Lower lobe of right lung (tissue), 2 donors: ENCODE measurements at places on chromosomes 1 and 21. TPM values are rescaled to one million over a fixed set of nuclear protein-coding genes. Genes with fewer than 3 reads are reported as not detected.

Gene WDTC1
- 45.7 TPM for total RNA-seq

Gene MROH9
- 1.2 TPM for total RNA-seq

DNA sequence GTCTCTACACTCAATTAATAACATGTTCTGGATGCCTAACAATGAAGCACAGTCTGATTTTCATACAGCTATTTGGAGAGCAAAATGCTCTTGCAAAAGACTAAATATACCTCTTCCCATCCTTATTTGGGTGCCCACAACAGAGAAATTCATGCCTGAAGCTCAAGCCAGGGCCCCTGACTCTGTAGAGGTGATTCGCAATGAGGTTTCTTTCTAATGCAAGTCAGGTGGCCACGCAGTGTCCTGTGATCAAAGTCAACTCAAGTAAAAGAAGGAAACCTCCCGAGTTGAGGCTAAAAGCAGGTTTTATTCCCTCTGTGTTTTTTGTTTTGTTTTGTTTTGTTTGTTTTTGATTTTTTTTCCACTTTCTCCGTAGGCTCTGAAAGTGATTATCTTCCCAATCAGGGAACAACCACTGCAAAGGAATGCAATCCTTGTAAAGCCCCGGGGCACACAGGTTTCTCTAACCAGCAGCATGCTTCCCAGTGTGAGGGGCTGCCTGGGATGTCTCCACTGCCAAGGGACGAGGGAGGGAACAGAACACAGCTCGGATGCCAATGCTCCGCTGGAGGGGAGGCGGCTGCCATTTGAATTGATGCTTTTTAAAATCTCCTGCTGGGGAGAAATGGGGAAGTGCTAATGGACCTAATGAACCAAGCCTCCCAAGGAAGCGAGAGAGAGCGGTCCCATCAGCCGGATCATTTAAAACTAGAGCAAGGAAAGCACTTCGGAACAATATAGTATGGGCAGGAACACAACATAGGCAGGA lies 73.8 kb upstream of the SSX2IP start:
- H3K4me3 ChIP-seq = no peak overlapping the region
- H3K36me3 ChIP-seq = no peaks in the 10 kb centered on the region
- H3K27me3 ChIP-seq = peaks cover 10% of the 10 kb centered on the region
- no peak overlapping the region for H3K27ac ChIP-seq
- no peak for DNase-seq
- H3K4me1 ChIP-seq = no peaks in the 10 kb centered on the region

DNA sequence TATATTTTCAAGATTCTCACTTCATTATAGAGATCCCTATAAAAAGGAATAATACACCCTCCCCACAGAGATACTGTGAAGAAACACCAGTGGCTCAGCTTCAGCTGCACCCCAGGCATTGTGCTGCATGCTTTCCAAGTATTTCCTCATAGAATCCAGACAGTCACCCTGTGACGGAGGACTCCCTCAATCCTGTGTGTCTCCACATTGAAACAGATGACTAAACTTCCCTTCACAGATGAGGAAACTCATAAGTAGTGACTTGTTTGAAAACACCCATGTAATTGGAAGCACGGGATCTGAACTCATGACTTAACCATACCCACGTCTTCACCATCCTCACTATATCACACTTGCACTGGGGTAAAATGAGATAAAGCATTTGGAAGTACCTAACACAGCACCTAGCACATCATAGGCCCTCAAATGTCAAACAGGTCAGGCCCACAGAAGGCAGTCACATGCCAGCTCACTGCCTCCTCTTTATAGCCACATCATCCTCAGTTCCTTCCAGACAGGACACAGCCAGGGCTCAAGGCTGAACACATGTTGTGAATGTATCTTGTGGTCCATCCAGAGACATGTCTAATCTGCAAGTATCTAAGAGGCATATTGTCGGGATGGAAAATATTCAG lies 55.2 kb downstream of the GPR161 start:
- DNase-seq = no peak
- H3K4me3 ChIP-seq = no peak overlapping the region
- H3K27me3 ChIP-seq = no peaks in the 10 kb centered on the region
- peak overlapping the region; percentile 1 for H3K27ac ChIP-seq
- peaks cover 22% of the 10 kb centered on the region for H3K4me1 ChIP-seq
- peaks cover 20% of the 10 kb centered on the region for H3K36me3 ChIP-seq

DNA sequence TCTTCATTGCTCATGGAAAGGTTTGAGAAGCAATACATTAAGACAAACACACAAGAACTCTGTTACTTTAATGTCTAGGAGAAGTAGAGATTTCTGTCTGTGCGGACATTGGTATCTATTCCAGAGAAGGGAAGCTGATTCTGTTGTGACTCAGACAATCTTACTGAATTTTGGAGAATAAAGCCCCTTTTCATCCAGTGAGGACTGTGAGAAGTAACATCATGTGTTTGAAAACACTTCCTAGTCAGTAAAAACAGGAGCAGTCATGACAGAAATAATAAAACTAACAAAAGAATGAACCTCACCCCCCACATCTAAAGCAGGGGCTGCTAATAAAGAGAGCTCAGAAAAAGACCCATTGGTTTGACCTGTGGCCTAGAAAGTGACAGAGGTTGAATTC lies 46.6 kb downstream of the NEK7 start:
- peaks cover 24% of the 10 kb centered on the region for H3K4me1 ChIP-seq
- no peaks in the 10 kb centered on the region for H3K36me3 ChIP-seq
- H3K27ac ChIP-seq = no peak overlapping the region
- no peak for DNase-seq
- no peak overlapping the region for H3K4me3 ChIP-seq

DNA sequence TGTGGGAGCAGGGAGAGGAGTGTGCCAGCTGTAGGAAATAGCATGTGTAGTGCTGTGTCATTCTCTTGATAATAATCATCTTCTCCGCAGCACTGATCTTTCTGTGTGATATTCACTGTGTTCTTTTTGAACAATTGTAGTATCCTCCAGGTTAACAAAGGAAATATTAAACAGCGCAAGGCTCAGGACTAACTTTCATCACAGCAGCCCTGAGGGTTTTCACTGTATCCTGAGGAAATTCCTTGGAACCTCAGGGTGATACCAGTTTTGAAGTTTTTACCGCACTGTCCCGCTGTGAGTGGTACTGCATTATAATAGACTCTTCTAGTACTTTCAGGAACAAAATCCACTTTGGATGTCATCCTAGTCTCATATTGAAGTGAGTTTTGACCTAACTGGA lies 228.4 kb upstream of the COA6 start:
- no peaks in the 10 kb centered on the region for H3K27me3 ChIP-seq
- no peaks in the 10 kb centered on the region for H3K36me3 ChIP-seq
- no peak overlapping the region for H3K4me3 ChIP-seq
- no peak overlapping the region for H3K27ac ChIP-seq
- H3K4me1 ChIP-seq = no peaks in the 10 kb centered on the region
- DNase-seq = no peak

DNA sequence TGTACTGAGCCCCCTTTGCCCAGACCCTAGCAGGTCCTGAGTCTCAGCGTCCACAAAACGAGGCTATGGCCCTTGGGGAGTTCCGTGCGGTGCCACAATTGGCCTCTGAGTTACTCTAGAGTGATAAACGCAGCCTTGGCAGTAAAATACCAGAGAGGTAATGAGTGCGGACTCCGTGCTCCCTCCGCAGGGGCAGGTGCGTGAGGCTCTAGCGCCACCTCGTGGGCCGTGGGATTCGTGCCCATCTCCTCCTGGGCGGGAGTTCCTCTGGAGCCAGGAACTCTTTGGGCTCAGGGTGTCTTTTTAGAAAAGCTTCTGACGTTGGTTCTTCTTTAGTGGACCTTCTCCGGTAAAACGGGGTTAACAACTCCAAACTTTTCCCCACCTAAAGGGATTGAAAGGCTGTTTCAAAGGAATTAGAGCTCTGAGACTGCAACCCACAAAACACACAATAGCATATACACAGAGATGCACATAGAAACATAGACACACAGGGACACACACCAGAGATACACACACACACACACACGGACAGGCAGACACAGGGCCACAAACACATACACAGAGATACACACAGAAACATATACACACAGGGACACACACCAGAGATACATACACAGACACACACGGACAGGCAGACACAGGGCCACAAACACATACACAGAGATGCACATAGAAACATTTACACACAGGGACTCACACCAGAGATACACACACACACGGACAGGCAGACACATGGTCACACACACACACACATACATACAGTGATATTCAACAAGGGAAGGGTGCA lies 99.4 kb downstream of the KCNJ15 start:
- H3K27me3 ChIP-seq = no peaks in the 10 kb centered on the region
- H3K36me3 ChIP-seq = no peaks in the 10 kb centered on the region

- H3K27me3 ChIP-seq = no peaks in the 10 kb centered on the region
- no peak for DNase-seq
- no peaks in the 10 kb centered on the region for H3K36me3 ChIP-seq
- H3K27ac ChIP-seq = no peak overlapping the region
- H3K4me1 ChIP-seq = peaks cover 51% of the 10 kb centered on the region
- no peak overlapping the region for H3K4me3 ChIP-seq
Measured at GRCh38 chr21:45114072-45114471, 39.7 kb downstream of the ADARB1 start.

DNA sequence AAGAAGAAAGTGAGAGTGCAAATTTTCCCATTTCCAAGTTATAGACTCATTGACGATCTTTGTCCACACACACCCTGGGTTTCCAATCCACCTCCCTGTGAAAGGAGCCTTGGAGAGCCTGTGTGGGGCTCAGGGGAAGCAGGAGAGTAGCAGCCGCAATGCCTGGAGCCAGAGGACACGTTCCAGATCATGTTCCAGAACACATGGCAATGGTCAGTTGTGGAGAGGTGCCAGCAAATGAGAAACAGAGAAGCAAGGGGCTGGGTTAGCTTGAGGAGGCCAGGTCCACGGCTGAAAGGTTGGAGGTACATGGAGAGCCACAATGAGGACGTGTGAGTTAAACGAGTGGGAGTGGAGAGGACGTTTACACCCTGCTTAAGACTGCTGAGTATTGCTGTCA lies 33.0 kb upstream of the SIPA1L2 start:
- no peak overlapping the region for H3K4me3 ChIP-seq
- H3K27ac ChIP-seq = no peak overlapping the region
- H3K36me3 ChIP-seq = no peaks in the 10 kb centered on the region
- H3K27me3 ChIP-seq = no peaks in the 10 kb centered on the region
- H3K4me1 ChIP-seq = peaks cover 6% of the 10 kb centered on the region

- no peaks in the 10 kb centered on the region for H3K4me1 ChIP-seq
- H3K27me3 ChIP-seq = peaks cover under 1% of the 10 kb centered on the region
- no peak overlapping the region for H3K4me3 ChIP-seq
- H3K36me3 ChIP-seq = no peaks in the 10 kb centered on the region
Measured at GRCh38 chr1:213651077-213651476, 336.7 kb upstream of the PROX1 start.

DNA sequence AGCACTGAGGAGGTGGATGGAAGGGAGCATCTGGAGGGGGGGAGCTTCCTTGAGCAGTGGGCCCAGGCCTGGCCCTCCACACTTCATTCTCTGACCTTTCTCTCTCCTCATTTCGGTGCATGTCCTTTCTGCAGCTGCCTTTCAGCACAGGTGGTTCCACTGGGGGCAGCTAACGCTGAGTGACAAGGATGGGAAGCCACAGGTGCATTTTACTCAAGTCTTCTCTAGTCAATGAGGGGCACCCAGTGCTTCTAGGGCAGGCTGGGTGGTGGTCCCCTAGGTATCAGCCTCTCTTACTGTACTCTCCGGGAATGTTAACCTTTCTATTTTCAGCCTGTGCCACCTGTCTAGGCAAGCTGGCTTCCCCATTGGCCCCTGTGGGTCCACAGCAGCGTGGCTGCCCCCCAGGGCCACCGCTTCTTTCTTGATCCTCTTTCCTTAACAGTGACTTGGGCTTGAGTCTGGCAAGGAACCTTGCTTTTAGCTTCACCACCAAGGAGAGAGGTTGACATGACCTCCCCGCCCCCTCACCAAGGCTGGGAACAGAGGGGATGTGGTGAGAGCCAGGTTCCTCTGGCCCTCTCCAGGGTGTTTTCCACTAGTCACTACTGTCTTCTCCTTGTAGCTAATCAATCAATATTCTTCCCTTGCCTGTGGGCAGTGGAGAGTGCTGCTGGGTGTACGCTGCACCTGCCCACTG lies 43.2 kb downstream of the YARS1 start:
- no peaks in the 10 kb centered on the region for H3K27me3 ChIP-seq
- no peak overlapping the region for H3K27ac ChIP-seq
- peaks cover 27% of the 10 kb centered on the region for H3K4me1 ChIP-seq
- H3K36me3 ChIP-seq = peaks cover 73% of the 10 kb centered on the region

GRCh38 chr1:7302873-7303272 lies 468.2 kb upstream of the VAMP3 start:
- H3K36me3 ChIP-seq = no peaks in the 10 kb centered on the region
- H3K27me3 ChIP-seq = no peaks in the 10 kb centered on the region
- no peak overlapping the region for H3K4me3 ChIP-seq
- DNase-seq = no peak
- H3K27ac ChIP-seq = no peak overlapping the region
- peaks cover 5% of the 10 kb centered on the region for H3K4me1 ChIP-seq

- no peaks in the 10 kb centered on the region for H3K36me3 ChIP-seq
- H3K4me1 ChIP-seq = no peaks in the 10 kb centered on the region
- no peak for DNase-seq
- no peak overlapping the region for H3K27ac ChIP-seq
- no peaks in the 10 kb centered on the region for H3K27me3 ChIP-seq
Measured at GRCh38 chr21:45803618-45804340, 160.3 kb downstream of the PCBP3 start.
